Endothelial cell (in vitro differentiated cells): ENCODE measurements at places on chromosomes 13 and 19.

- H3K4me1 ChIP-seq: no peaks in the 10 kb centered on the region
- H3K27me3 ChIP-seq: peaks cover 1% of the 10 kb centered on the region
- no peak overlapping the region for H3K4me3 ChIP-seq
- DNase-seq: no peak
- H3K36me3 ChIP-seq: no peaks in the 10 kb centered on the region
These were observed 19.8 kb downstream of the CEACAM7 start for GRCh38 chr19:41668315-41668714.

GRCh38 chr19:29544656-29545360 is 19.0 kb downstream of the VSTM2B start:
- H3K4me1 ChIP-seq: no peaks in the 10 kb centered on the region
- peaks cover 5% of the 10 kb centered on the region for H3K36me3 ChIP-seq
- H3K27ac ChIP-seq: no peak overlapping the region
- DNase-seq: no peak

DNA sequence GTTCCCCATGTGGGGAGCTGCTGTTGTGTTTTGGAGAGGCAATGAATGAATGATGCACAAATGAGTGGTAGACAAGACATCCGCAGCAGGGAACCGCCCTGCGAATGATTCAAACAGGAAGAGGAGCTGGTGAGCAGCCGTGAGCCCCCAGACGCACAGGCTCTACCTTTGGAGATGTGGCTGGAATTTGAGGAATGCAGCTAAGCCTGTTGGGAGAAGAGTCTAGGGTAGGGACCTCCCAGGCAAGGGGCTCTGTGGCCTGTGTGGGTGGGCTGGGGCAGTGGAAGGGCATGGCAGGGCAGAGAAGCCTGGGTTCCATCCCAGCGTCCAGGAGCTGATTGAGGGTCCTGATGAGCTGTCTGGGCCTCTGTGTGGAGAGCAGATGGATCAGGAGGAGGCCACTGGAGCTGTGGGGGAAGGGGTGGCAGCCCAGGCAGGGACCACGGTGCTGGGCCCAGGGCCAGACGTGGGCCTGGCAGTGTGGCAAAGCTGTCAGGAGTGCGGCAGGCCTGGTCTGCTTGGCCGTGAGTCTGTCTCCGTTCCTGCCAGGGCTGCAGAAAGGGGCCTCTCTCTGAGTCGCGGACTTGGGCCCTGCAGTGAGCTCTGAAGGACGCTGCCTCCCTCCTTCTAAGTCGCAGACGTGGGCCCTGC is 41.8 kb upstream of the DCUN1D2 start:
- peak overlapping the region; percentile 10 for H3K4me3 ChIP-seq
- peaks cover 6% of the 10 kb centered on the region for H3K27me3 ChIP-seq
- peaks cover 17% of the 10 kb centered on the region for H3K4me1 ChIP-seq
- no peak for DNase-seq

DNA sequence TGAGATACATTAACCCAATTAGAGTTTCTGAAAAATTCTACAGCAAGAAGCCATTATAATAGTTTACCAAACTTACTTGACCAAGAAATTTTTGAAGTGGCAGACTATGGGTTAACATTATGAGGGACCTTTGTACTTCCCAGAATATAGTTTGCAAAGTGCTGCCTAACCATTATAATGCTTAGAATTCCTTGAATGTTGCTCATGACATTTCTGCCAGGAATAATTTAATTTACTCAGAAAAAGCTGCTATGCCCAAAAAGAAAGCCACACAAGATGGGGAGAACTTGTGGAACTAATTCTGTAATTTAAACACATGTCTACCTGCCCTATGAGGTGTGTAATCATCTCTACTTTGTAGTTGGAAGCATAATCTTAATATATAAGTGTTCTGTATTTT is 58.1 kb upstream of the MYCBP2 start:
- H3K27me3 ChIP-seq: peaks cover 2% of the 10 kb centered on the region
- H3K4me3 ChIP-seq: no peak overlapping the region
- no peak overlapping the region for H3K27ac ChIP-seq
- no peak for DNase-seq

DNA sequence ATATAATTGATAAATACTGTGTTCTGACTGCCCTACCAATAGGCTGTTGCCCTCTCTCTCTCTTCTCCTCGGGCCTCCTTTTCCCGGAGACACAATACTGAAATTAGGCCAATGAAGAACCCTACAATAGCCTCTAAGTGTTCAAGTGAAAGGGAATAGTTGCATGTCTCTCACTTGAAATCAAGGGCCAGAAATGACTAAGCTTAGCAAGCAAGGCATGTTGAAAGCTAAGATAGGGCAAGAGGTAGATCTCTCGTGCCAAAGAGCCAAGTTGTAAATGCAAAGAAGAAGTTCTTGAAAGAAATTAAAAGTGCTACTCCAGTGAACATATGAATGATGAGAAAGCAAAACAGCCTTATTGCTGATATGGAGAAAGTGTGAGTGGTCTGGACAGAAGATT is 13.3 kb downstream of the KATNAL1 start:
- DNase-seq: no peak
- H3K27me3 ChIP-seq: peaks cover 1% of the 10 kb centered on the region
- no peak overlapping the region for H3K27ac ChIP-seq
- H3K4me3 ChIP-seq: no peak overlapping the region

DNA sequence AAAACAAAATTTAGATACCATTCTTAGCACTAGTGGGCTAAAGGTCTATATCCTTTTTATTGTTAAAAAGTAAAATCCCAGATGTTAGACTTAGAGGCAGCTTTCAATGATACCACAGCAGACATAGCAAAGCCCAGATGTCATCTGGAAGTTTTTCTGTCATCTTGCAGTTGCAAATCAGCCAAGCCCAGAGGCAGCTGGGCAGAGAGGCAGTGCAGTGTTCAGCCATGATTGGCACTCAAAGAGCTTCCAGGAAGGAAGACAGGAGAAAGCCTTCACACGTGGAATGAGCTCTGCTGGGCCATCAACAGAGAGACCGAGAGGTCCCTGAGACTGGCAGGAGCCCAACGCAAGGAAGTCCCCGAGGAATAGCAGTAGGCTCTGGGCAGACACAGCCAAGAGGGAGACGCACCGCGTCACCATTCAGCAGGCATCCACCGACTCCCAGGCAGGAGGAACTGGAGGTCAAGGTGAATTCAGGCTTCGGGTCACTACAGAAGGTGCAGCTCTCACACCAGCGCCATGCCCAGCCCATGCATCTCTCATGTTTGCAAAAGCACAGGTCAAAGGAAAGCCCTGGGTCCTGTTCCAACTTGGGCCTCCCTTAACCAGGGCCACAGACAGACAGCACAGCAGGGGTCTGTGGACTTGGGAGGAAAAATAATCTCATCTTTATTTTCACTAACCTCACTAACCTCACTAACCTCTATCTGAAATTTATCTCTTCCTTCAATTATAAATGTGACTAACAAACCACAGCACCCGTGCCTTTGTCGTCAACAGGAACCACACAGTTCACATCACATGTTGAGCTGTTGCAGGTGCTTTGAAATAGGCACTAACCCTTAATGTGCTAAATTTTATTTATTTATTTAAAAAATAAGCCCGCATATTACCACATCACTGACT is 54.9 kb downstream of the TUBGCP3 start:
- no peak overlapping the region for H3K27ac ChIP-seq
- H3K36me3 ChIP-seq: peaks cover 4% of the 10 kb centered on the region
- no peak for DNase-seq
- H3K27me3 ChIP-seq: no peaks in the 10 kb centered on the region

GRCh38 chr19:1566392-1567115 is 1.6 kb downstream of the MEX3D start:
- H3K4me1 ChIP-seq: peaks cover 10% of the 10 kb centered on the region
- H3K27ac ChIP-seq: no peak overlapping the region
- peak overlapping the region; percentile 37 for H3K4me3 ChIP-seq
- peak; percentile 72 for DNase-seq
- peaks cover 36% of the 10 kb centered on the region for H3K27me3 ChIP-seq
- peaks cover 4% of the 10 kb centered on the region for H3K36me3 ChIP-seq

DNA sequence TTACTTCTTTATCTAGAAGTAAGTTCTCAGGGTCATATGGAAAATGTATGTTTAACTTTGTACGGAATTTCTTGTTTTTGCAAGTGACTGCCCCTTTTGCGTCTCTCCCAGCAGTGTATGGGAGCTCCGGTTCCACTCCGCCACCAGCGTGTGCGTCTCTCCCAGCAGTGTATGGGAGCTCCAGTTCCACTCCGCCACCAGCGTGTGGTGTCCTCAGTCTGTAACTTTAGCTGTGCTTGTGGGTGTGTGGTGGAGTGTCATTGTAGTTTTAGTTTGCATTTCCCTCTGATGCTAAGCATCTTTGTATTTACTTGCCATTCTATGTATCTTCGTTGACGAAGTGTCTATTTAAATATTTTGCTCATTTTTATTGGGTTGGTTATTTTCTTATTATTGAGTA is 2.4 kb downstream of the CUL4A start:
- H3K4me3 ChIP-seq: peak overlapping the region; percentile 66
- peaks cover 8% of the 10 kb centered on the region for H3K27me3 ChIP-seq
- peaks cover 20% of the 10 kb centered on the region for H3K4me1 ChIP-seq
- DNase-seq: peak; percentile 46
- H3K27ac ChIP-seq: no peak overlapping the region

DNA sequence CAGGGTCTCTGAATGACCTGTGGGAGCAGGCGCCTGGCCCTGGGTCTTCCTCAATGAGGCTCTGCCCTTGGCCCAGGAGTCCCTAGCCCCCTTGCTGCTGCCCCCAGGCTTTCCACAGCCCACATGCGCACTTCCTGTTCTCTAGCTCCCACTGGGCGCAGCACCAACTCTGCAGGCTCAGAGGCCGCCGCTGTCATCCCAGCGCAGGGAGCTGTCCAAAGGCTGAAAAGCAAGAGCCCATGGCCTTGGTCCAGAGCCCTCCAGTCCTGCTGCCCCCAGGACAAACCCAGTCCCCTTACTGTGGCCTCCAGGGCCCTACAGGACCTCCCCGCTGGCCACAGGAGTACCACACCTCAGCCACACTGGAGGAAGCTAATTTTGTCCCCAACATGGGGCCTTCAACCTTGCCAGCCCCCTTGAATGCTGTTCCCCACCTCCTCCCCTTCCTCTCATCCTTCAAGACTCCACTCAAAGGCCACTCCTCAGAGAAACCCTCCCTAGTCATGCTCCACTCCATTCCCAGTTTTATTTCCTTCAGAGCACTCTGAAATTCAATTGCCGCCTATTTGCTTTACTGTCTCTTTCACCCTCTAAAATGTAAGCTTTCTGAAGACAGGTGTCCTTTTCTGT is 8.0 kb upstream of the POU2F2 start:
- peak; percentile 89 for DNase-seq
- no peak overlapping the region for H3K4me3 ChIP-seq
- H3K4me1 ChIP-seq: peaks cover 4% of the 10 kb centered on the region

- H3K27me3 ChIP-seq: peaks cover 4% of the 10 kb centered on the region
- DNase-seq: peak; percentile 51
- peaks cover 72% of the 10 kb centered on the region for H3K4me1 ChIP-seq
- peak overlapping the region; percentile 85 for H3K4me3 ChIP-seq
These were observed 6.2 kb downstream of the CARD8 start for GRCh38 chr19:48249502-48250014.

GRCh38 chr13:38494445-38494844 is 144.8 kb downstream of the UFM1 start:
- H3K36me3 ChIP-seq: no peaks in the 10 kb centered on the region
- H3K4me1 ChIP-seq: no peaks in the 10 kb centered on the region
- no peak for DNase-seq

GRCh38 chr19:38908911-38909310 is 3.1 kb downstream of the CCER2 start:
- H3K4me1 ChIP-seq: peaks cover 7% of the 10 kb centered on the region
- peaks cover 6% of the 10 kb centered on the region for H3K27me3 ChIP-seq
- no peak for DNase-seq

- no peak overlapping the region for H3K27ac ChIP-seq
- H3K4me1 ChIP-seq: no peaks in the 10 kb centered on the region
- peaks cover 2% of the 10 kb centered on the region for H3K27me3 ChIP-seq
- no peak overlapping the region for H3K4me3 ChIP-seq
- DNase-seq: no peak
These were observed 12.0 kb downstream of the FPR2 start for GRCh38 chr19:51772977-51773376.

DNA sequence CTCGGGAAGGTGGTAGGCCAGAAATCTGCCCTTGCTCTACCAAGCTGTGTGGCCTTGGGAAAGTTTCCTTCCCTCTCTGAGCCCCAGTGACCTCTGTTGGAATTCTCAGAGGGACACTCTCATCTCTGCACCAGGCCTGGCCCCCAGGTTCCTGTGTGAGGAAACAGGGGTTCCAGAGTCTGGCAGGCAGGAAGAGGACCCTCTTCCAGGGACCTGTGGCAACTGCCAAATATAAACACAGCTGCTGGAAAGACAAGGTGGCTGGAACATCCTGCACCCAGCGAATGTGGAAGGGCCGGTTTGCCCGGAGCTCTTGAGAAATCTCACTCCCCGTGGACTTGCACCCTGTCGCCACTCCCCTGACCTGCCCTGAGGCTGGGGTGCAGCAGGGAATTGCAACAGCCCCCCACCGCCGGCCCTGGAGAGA is 52.8 kb downstream of the GADD45B start:
- peaks cover 3% of the 10 kb centered on the region for H3K36me3 ChIP-seq
- no peak overlapping the region for H3K4me3 ChIP-seq
- H3K4me1 ChIP-seq: no peaks in the 10 kb centered on the region
- no peaks in the 10 kb centered on the region for H3K27me3 ChIP-seq
- no peak for DNase-seq

DNA sequence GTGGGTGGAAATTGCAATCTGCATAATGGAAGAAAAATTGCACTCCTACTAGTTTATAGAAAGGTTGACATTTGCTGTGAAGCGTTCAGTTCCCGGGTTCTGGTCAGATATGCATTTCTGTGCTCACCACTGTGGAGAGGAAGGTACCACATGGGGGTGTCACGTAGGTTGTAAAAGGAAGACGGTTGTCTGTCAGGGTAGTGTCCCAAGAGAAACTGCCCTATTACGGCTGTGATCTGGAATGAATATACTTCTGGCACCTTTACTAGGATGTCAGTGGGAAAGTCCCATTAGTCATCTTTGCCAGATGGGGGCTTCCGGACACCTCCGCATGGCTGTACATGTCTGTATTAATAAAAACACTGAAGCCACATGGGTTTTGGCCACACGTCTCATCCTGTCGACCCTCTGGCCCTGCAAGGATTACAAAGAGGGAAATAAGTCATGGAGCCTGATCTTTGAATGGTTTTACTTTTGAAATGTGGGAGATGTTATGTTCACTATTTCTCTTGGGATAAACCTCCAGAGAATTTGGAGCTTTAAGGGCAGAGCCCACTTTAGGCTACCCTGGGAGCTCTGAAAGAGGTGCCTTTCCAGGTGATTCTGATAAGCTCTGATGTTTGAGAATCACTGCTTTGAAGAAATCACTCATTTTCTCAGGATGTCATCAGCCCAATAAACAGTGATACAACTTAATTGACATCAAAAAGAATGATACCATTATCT is 133.9 kb downstream of the AKAP11 start:
- no peaks in the 10 kb centered on the region for H3K36me3 ChIP-seq
- H3K4me3 ChIP-seq: no peak overlapping the region
- no peaks in the 10 kb centered on the region for H3K4me1 ChIP-seq
- H3K27ac ChIP-seq: no peak overlapping the region
- DNase-seq: no peak

GRCh38 chr13:40345654-40346372 is 320.6 kb downstream of the FOXO1 start:
- H3K4me3 ChIP-seq: no peak overlapping the region
- no peak for DNase-seq
- H3K36me3 ChIP-seq: no peaks in the 10 kb centered on the region
- peaks cover 34% of the 10 kb centered on the region for H3K4me1 ChIP-seq
- H3K27ac ChIP-seq: no peak overlapping the region
- no peaks in the 10 kb centered on the region for H3K27me3 ChIP-seq
